ENCODE measurements at places on chromosomes 16 and 17.

- no peak for DNase-seq
These were observed 108.9 kb downstream of the GNAO1 start for GRCh38 chr16:56300242-56300623.

GRCh38 chr16:30647274-30647571, 3.5 kb upstream of the PRR14 start:
- DNase-seq = no peak

DNA sequence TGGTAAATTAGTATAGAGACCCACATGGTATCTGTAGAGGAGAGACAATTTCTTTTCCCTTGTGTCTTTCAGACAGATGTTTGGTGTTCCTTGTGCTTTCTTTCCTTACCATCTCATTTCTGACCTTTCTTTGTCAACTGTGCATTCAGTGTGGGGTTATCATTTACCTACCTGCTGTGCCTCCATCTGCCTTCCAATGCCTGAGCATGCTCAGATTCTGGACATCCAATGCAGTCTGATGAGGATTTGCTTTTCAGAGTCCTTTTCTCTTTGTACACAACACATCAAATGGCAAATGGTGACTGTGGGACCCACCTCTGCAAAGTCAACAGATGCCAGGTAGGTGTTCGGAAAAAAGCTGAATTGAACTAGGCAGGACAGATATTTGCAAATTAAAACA, 364.8 kb downstream of the CA10 start:
- no peak for DNase-seq

DNA sequence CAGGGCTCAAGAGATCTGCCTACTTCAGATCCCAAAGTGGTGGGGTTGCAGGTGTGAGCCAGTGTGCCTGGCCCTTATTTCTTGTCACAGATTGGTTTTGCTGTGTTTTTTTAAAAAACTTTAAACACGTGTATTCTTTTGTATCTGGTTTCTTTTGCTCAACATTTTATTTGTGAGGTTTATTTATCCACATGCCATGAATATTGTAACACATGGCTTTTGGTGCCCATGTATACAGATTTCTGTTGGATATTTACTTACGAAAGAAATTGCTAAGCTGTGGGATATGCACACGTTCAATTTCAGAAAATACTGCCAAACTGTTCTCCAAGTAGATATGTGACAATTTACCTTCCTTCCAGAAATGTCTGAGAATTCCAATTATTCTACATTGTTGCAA, 18.7 kb upstream of the IL34 start:
- DNase-seq = no peak

DNA sequence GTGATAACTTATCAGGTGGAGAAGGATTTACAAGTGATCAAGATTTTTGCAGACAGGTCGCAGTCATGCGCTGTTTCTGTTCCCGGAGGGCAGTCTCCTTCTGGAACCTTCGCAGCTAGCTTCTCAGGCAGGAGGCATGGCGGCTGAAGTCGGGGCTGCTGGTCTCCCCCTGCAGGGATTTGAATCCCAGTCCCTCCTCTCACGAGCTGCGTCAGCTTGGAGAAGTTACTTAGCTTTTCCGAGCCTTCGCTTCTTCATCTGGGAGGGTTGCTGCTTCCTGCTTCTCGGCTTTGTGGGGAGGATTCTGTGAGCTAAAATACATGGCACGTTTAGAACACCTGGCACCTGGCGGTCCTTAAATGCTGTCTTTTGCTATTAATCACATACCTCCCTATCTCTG, 287.8 kb upstream of the FOXF1 start:
- DNase-seq = no peak

DNA sequence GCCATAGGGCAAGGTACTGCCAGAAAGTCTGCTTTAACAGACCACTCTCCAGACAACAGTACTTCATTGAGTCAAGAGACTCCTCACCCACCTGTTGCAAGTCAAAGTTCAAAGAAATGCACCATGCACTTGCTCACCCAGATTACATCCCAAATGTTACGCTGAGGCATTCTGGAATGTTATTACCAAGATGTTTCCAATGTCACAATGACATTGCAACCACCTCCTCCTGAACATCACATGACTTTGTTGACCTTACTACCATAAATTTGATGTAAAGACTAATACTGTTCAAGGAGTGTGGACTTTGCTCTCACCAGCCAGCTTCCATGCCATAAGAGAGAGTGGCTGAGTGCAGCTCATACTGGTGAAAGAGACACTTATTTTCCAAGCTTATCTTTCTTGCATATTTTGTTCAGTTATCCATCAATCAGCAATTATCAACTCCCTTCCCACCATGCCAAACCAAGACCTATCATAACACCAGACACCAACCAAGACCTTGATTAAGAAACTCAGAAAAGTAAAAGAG, 58.5 kb upstream of the BCAR1 start:
- DNase-seq = no peak

DNA sequence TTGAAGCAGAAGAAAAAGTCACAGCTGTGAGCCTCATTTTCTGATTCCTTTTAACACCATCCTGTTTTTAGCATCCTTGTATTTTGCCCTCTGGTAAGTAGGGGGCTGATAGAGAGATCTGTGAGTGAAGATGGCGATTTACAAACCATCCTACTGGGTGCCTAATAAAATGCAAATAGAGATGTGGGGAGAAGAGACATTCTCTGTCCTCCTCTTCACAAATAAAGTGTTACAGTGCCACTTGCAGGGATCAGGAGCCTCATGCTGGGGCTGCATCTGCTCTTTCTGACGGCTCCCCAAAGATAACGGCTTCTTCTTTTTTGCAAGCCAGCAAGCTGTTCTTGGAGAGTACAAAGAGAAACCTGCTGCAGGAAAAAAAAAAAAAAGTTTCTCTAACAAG, 418.6 kb downstream of the TOX3 start:
- no peak for DNase-seq

GRCh38 chr16:83418565-83418964, 389.2 kb upstream of the HSBP1 start:
- DNase-seq = no peak

DNA sequence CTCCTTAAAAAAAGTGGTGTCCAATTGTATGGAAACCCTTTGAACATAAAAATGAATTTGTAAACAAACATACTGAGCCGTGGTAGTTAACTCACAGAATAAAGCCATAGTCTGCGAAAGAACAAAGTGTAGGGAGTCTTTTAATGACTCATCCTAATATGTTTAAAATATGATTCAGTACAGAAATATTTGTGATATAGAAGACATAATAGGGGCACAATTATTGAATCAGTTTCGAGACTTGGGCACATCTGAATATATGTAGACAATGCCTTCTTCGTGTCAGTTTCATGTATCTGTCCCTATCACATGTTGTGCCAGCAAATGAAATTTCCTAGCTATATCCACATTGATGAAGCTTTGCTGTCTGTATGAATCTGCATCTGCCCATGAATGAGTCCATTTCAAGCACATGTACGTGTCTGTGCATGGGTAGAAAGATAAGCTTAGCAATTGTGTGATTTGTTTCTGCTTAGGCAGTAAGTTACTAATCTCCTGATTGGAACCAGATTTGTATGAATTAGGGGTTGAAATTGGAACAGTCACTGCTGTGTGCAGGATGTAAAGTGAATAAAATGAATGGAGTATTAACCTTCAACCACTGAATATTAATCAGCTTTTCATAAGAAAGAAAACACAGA, 112.5 kb upstream of the SOX9 start:
- no peak for DNase-seq

Data from activated CD4-positive, CD25-positive, alpha-beta regulatory T cell treated with anti-CD3 and anti-CD28 coated beads, Interleukin-2, amount 50 U/mL, for 16 hours (primary cell).